Epithelial cell of prostate (primary cell): ENCODE measurements at places on chromosomes 3 and 15.

DNA sequence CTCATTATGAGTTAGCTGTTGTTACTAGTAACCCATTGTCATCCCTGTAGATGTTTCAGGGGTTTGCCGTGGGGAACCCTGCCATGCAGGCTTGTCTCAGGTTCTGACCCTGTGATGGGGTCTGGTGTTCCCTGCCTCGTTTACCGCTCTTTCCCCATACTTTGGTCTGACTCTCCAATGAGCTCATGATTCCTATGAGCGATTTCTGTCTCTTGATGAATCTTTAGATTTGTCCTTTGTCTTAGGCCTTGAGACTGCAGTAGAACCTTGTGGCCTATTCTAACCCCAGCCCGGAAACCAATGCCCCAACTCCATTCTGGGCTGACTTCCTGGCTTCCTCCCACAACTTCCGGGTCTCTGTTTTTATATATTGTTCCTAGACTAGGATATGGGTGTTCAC is 11.3 kb upstream of the IQGAP1 start:
- DNase-seq: no peak

DNA sequence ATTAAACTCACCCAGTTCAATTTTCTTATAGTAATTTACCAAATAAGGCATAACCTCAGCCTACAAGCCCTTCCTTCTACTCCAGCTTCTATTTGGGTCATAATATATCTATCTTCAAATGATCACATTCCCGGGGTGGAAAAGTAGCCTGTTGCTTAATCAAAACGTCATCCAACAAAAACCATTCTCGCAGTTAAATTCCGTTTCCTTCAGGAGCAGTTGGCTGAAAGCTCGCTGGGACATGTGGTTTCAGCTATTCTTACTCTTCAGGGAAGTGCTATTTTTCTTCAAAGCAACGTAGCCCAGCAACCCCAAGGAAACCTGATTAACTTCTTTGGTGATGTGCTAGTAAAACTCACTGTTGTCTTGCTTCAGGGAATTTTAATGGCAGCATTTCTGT is 59.6 kb downstream of the MAGI1 start:
- DNase-seq: no peak

DNA sequence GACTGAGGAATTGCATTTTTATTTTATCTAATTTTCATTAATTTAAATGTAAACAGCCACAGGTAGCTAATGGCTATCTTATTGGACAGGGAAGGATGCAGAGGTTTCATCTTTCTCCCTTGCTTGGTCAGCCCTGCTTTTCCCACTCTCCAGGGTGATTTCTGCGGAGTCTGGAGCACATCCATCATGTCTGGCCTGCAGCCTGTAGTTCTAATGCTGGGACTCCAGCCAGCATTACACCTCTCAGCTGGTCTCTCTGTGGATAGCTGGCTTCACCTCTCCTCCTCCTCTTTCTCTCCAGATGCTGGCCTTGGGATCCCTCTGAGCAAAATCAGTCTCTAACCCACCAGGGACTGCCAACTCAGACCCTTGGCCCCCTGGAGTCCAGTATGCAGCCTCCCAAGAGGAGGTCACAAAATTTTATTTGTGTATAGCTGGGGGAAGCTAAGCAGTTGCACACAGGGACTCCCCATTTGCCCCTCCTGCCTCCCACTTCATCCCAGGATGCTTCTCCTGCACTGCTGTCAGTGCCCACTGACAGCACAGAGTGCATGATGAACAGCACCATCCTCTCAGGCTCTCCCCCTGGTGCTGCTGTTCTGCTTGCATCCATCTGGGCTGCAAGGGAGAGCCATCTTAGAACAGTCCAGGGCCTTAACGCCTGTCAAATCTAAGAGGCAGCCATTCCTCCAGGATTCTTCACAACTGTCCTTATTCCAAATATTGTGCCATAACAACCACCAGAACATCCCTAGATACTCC is 1.7 kb downstream of the BFSP2 start:
- DNase-seq: no peak

DNA sequence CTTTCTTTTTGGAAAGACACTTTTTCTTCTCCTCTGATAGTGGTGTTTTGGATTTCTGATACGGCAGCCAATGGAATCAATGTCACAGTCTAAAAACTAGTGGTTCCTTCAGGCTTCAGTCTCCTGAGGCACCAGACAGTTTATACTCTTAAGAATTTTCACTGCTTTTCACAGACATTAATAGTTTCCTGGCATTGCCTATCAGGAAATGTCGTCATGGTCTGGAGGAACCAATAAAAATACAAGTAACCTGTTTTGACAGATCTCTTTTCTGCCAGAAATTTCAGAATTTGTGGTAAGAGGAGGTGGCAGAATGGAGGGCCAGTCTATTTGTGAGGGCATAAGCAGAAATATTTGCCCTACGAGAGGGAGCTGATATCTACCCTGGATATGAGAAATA is 44.8 kb downstream of the FILIP1L start:
- DNase-seq: no peak

DNA sequence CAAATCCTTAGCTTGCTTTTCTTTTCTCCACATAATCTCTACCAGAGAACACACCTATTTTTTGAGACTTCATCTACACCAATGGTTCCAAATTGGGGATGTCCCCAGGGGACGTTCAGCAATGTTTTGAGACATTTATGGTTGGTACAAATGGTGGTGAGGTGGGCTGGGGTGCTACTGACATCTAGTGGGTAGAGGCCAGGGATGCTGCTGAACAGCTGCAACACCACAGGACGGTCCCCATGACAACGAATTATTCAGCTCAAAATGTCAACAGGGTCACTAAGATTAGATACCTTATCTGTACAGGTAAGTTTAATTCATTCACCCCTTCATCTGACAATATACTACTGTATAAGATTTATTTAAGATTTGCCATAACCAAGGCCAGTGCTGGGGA is 14.4 kb downstream of the GK5 start:
- DNase-seq: no peak

DNA sequence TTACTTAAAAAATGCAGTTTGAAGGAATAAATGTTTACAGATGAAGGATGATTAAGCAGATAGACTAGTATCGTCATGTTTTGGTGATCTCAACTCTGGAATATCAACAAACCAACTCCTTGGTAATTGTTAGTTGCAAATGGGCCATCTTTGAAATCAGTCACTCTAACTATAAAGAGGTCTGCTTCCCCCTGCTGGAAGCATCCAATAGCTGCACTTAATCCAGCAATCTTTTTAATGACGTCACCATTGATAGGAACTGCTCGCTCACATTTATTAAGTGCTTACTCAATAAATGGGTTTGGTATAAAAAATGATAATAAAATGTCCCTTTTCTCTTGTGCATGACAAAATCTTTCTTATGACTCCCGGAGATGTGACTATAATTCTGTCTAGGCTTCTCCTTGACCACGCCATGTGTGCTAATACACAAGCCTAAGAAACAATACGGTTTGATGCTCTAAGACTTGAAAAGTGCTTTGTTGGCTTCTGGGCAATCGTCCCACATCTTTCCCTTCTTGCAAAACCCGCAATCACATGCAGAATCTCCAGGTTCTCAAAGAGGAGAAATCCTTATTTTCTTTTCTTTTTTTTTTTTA is 227.6 kb upstream of the POU1F1 start:
- peak; percentile 57 for DNase-seq

- DNase-seq: peak; percentile 45
These were observed 4.0 kb downstream of the SOX2 start for GRCh38 chr3:181715571-181716340.

GRCh38 chr15:59307165-59307537 is 65.5 kb downstream of the MYO1E start:
- DNase-seq: no peak

DNA sequence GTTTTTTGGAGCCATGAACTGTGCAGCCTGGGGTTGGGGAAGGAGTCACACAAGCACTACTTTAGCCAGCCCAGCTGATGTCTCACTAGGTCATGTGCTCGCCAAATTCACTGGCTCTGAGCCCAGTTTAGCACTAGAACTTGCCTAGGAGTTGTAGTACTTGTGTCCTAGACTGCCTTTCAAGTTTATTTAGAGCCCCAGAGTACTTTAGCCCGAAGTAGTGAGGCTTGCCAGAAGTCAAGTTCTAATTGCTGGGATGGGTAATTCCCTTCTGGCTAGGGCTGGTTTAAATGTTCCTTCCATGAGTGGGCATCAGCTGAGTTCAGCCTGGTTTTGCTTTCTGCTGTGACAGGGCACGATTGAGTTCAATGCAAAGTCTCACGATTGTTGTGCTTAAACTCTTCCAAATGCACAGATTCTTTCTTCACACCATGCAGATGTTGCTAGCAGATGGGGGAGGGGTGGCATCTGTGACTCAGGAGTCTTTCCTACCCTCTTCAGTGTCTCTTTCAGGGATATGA is 228.2 kb upstream of the ZPLD1 start:
- no peak for DNase-seq

GRCh38 chr3:66312039-66312438 is 91.2 kb downstream of the SLC25A26 start:
- no peak for DNase-seq

- peak; percentile 95 for DNase-seq
These were observed 49.8 kb upstream of the SLC4A7 start for GRCh38 chr3:27533718-27534573.

GRCh38 chr15:68409736-68410370 is 22.1 kb downstream of the ITGA11 start:
- DNase-seq: no peak
